ENCODE measurements at places on chromosomes 6 and 20.

- DNase-seq: no peak
Observed at GRCh38 chr6:138864343-138864890, 68.5 kb downstream of the ECT2L start.

DNA sequence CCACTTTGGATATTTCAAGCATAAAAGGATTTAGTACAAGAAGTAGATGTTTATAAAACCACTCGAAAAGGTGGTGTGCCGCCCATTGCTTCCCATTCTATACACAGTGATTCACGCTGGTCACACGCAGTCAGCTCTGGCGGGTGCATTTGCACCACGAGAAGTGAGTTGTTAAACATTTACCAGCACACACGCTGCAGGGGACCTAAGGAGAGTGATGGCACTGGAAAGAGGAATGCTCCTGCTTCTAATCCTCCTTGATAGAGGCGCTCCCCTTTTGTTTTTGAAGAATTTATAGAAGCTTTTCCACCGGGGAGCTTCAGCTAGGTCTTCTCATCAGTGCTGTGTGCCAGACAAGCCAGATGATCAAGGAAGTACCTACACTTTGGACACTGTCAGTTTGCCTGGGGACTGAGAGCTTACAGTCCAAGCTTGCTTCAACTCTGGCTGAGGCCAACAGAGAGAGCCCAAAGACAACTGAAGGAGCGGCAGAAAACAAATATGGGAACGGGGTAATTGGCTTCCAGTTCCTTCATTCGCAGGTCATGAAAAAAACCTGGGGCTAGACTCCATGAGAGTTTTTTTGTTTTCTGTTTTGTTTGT, 31.2 kb downstream of the MUC22 start:
- DNase-seq: no peak

DNA sequence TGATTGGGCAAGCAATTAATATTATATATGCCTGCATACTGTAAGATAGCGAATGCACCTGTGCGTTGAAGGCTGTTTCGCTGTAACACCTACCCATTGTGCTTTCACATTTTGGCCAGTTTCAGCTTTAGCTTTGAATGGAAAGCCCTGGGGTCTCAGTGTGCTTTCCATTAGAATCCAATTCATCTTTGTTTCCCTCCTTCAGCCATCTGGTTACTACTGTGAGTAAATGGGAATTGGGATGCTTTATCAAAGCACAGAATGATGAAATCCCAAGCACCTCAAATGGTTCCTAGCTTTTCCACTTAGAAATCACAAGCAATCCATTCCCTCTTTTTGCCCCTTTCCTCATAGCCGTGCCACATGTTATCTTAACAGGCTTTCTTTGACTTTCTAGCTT, 127.1 kb downstream of the HDGFL1 start:
- DNase-seq: no peak

DNA sequence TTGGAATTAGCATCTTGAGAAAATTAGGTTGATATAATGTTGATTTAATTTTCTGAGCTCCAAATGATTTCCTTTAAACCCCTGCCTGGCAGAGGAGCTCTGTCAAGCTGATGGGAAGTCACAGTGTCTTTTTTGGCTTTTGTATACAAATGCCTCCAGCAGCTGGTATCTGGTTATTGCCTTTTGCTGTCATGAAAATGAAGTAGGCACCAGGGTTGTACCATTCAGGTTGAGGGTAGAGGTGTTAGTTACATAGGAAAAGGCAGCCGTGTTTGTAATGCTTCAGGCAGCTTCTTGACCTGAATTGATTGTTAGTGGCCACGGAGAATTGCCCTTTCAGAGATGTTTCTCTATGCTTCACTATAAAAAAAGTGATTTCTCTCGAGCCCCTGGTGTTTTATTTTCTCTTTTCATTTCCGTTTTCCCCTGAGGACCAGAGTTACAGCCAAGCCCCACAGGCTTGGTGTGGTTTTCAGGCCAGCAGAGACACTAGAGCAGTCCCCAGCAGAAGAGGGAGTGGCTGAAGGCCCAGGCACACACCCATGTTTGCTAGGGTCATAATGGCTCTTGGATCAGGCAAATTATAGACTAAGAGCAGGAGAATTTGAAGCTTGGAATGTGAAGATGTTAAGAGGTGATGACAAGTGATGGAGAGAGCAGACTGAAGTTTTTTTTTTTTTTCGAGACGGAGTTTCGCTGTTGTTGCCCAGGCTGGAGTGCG, 21.6 kb downstream of the CMTR1 start:
- DNase-seq: no peak

GRCh38 chr6:96878143-96878542, 19.5 kb downstream of the NDUFAF4 start:
- DNase-seq: no peak

DNA sequence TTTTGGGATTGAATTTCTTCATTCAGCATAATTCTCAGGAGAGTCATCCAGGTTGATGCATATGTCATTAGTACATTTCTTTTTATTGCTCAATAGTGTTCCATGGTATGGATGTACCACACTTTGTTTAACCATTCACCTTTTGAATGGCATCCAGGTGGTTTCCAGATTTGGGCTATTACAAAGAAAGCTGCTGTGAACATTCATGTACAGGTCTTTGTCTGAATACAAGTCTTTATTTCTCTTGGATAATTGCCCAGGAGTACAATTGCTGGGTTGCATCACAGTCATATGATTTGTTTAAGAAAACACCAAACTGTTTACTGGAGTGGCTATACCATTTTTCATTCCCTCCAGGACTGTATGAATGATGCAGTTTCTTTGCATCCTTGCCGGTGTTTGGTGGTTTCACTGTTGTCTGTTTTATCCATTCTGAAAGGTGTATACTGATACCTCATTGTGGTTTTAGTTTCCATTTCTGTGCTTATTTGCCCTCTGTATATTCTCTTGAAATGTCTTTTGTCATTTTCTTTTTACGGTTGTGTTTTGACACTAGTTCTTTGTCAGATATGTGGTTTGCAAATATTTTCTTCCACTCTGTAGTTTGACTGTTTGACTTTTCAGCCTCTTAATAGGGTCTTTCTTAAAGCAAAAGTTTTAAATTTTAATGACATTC, 8.8 kb downstream of the CDKAL1 start:
- DNase-seq: peak; percentile 45

DNA sequence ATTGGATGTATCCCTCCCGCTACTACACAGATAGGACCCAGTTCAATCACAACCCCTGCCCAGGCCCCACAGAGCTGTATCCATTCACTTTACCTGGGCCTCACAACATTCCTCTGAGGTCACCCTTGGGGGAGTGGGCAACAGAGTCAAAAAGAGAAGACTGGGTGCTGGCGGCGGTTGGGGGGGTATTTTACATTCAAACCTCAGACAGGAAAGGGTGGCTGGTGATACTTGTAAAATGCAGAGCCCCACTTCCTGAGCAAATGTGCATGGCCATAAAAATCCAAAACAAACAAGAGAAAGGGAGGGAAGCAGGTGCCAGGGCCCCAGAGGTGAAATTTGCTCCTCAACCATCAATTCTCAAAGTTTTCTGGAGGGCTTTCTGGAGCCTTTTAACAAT, 3.5 kb downstream of the LRFN2 start:
- DNase-seq: no peak

DNA sequence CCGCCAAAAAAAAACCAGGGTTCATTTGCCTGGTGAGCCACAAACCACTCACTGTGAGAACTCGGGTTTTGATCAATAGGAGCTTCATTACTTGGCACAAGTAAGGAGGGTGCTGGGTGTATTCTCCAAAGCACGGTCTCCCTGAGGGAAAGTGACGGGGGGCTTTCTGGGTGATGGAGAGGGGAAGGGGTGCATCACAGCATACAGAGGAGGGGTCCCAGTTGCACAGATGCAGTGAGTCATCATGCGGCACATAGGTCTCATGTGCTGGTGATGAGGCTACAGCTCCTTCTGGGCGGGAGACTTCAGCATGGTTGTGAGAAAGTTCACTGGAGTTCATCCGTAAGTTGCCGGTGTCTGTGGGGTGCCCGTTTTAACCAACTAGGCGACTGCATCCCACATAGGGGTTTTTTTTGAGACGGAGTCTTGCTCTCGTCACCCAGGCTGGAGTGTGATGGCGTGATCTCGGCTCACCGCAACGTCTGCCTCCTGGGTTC, 36.2 kb downstream of the SUN5 start:
- no peak for DNase-seq

DNA sequence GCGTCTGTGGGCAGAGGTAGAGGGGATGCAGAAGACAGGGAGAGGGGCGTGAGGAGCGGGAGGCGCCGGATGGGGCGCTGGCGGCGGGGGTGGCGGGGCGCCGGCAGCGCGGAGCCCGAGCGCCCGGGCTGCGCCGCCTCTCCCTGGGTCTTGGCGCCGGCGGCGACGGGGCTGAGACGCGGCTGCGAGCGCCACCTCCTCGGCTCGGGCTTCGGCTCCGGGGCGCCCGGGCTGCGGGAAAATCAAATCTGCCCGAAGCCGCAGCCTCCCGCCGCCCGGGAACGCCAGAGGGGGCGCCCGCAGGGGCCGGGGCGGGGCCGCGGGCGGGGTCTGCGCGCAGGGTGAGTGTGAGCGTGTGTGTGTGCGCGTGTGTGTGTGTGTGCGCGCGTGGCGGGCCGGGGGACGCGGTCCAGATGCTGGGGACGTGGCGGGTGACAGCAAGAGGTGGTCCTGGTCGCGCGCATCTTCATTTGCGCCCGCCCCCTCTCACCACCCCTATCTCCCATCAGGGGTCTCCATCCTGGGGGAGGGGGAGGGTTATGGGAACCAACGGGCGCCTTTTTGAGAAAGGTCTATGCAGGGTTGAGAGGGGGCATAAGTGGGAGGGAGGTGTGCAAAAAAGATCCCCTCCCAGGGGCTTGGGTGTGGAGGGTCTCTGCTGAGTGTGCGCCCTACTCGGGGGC, 646 bp upstream of the CPNE5 start:
- peak; percentile 72 for DNase-seq

DNA sequence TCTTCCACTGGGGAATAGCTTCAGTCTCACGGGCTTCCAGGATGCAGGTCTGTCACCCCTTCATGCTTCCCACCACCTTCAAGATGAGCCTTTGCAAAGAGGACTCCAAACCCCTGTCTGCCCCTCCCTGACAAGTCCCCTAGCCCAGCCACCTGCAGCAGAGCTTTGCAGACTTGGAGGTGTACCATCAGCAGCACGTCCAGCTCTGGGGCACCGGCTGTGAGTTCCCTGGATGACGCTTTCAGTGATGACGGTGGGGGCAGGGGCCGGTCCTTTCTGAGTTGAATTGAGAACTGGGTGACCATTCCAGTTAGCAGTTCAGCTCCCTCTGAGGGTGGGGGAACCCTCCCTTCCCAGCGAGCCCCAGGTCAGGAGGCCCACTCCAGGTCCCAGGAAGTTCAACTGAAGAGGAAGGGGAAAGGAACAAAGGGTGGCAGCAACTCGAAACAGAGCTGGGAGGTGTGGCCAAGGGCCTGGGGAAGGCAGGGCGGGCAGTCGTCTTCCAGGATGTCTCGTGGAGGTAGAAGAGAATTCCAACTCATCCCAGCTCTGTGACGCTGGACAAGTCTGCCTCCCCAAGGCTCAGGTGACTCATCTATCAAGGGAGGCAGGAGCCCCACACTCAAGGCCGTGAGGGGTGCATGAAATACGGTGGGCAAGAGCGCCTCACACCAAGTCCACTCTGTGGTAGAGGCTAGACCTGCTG, 86.0 kb downstream of the PTPN1 start:
- no peak for DNase-seq

DNA sequence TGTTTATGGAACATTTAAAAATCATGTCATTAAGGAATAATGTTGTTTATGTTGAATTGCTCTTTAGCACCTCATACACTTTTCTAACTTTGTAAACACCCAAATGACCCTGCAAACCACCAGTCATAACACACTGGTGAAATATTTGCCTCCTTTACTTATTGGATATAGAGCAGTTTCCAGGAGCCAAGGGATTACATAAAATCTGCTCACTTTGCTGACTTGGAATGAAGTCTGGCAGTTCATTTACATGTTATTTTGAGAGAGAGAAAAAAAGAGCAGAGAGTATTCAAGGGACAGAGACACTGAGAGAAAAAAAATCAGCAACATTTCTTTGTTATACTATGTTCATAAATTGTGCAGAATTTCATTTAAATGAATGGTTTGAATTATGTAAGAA, 46.6 kb upstream of the DEFB112 start:
- no peak for DNase-seq

DNA sequence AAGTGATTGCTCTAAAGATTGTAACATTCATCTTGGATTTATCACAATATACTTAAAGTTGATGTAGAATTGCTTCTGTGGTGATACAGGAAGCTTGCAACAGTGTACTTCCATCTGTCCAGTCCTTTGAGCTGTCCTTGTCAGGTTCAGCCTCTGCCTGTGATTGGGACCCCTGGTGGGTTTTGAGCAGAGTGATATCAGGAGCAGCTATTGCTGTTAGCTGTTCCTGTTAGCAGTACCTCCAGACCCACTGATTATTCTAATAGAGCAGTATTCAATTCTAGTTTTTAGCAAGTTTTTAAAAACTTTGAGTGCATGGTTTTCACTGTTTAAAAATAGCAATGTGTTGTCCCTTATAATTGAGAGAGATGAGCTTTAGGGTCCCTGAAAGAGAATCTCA, 48.8 kb downstream of the TULP4 start:
- DNase-seq: no peak

DNA sequence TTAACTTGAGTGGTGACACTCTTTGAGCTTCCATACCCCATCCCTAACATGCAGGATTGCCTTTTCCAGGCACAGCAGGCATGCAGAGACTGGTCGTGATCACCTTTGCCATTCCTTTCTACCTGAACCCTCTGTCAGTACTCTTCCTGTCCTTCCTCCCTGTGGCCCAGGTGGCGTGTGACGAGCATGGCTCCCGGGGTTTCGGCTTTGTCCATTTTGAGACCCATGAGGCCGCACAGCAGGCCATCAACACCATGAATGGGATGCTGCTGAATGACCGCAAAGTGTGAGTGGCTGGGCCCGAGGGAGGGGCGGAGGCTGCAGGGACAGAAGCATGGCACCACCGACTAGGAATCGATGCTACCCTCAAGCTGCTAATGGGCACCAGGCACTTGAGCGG, 6.7 kb downstream of the PABPC1L start:
- DNase-seq: no peak

DNA sequence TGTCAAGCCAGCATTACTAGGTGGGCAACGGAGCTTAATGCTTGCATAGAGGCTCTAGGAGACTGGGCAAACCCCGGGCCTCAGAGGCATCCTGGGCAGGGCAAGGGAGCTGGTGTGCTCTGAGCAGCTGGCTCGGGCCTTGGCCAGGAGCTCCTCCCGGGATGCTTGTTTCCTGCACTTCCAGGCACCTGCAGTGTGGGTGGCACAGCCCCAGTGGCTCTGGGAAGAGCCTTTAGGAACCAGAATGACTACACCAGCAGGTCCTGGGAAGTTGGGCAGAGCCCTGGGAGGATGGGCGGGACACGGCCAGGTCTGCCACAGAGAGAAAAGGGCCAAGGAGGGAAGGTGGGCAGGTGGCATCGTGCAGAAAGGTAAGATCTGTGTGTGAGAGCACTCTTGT, 80.4 kb upstream of the CD93 start:
- DNase-seq: no peak

GRCh38 chr6:44332585-44332984, 9.9 kb upstream of the SPATS1 start:
- no peak for DNase-seq

DNA sequence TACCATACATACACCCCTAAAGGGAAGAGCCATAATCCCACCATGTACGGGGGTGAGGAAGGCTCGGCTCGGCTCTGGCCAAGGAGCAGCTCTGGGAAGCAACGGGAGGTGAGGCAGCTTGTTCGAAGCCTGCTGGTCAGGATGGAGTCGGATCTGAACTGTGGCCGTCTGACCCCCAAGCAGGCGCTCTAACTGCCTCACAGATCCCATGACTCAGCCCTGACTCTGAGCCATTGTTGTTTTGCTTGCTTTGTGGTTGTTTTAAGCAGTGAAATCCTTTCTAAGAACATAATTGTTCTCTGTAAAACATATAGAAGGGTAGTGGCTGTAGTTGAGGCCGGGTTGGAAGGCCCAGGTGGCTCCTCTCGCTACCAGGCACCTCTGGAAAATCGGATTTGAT, 10.9 kb downstream of the C6orf132 start:
- DNase-seq: no peak

GRCh38 chr20:15842872-15843271, 730.4 kb downstream of the KIF16B start:
- peak; percentile 7 for DNase-seq
